ENCODE measurements at places on chromosomes 3 and 15. TPM values are rescaled to one million over a fixed set of nuclear protein-coding genes. Genes with fewer than 3 reads are reported as not detected.

C3orf20 gene
- not detected for total RNA-seq

HPS3 gene
- total RNA-seq: 17.7 TPM

DNA sequence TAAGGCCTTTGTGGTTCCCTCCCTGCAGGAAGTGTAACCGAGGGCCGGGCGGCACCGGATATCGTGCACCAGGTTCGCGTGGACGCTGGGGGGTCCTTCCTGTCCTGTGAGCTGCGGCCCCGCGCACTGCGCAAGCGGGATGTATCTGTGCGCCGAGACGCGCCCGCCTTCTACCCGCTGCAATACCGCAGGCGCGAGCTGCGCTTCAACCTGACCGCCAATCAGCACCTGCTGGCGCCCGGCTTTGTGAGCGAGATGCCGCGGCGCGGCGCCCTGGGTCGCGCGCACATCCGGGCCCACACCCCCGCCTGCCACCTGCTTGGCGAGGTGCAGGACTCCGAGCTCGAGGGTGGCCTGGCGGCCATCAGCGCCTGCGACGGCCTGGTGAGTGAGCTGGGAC, 35.9 kb downstream of the SAXO2 start:
- no peak for DNase-seq
- no peaks in the 10 kb centered on the region for H3K27me3 ChIP-seq
- H3K27ac ChIP-seq: no peak overlapping the region
- H3K36me3 ChIP-seq: no peaks in the 10 kb centered on the region
- H3K4me1 ChIP-seq: no peaks in the 10 kb centered on the region

DNA sequence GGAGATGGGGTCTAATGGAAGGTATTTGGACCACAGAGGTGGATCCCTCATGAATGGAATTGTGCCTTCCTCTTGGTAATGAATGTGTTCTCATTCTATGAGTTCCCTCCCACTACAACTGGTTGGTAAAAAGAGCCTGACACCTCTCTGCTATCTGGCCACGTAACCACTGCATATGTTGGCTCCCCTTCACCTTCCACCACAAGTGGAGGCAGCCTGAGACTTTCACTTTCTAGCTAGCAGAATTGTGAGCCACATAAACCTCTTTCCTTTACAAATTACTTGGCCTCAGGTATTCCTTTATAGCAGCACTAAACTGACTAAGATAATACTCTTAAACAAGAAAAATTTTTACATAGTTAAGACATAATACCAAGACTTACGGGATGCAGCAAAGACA, 155.3 kb downstream of the NR1I2 start:
- no peak for DNase-seq
- no peaks in the 10 kb centered on the region for H3K36me3 ChIP-seq
- H3K4me1 ChIP-seq: no peaks in the 10 kb centered on the region
- no peaks in the 10 kb centered on the region for H3K27me3 ChIP-seq
- H3K27ac ChIP-seq: no peak overlapping the region
- no peak overlapping the region for H3K4me3 ChIP-seq

BCL2A1 gene
- not detected for total RNA-seq

SLC22A14 gene
- not detected for total RNA-seq

DNA sequence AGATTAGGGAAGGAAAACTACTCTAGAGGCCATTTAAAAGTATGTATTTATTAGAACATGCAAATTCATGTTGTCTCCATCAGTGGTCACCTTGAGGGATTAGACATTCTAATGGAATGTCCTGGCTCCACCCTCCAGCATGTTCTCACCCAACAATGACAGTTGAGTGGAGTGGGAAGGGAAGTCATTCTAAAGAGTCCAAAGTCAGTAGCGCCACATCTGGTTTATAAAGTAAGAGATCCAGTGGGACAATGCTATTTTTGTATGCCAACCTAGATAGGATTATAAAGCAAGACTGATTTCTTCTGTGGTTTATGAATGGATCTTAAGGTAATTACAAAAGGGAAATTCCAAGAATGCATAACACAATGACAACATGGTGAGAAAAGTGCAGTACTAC, 33.3 kb downstream of the SLC24A1 start:
- no peak overlapping the region for H3K27ac ChIP-seq
- H3K4me1 ChIP-seq: peaks cover 18% of the 10 kb centered on the region
- H3K27me3 ChIP-seq: no peaks in the 10 kb centered on the region
- H3K36me3 ChIP-seq: no peaks in the 10 kb centered on the region
- H3K4me3 ChIP-seq: no peak overlapping the region

Data from endodermal cell (in vitro differentiated cells).